ENCODE measurements at places on chromosomes 7 and 10.

DNA sequence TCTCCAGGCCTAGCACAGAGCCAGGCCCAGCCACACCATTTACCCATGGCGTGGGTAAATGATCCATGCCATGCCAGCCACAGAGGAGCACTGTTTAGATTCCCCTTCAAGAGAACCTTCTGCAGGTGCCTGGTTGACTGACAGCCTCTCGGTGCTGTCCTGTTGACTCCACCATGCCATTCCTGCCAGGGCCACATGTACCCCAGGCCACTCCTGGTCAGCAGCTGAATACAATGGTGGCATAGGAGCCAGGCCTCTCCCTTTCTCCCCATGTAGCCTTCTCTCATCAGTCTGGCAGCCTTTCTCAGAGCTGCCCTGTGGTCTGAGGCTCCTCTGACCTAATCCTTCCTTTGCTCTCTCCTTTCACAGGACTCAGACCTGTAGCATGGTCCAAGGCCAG is 39.2 kb upstream of the GPAM start:
- DNase-seq = no peak

DNA sequence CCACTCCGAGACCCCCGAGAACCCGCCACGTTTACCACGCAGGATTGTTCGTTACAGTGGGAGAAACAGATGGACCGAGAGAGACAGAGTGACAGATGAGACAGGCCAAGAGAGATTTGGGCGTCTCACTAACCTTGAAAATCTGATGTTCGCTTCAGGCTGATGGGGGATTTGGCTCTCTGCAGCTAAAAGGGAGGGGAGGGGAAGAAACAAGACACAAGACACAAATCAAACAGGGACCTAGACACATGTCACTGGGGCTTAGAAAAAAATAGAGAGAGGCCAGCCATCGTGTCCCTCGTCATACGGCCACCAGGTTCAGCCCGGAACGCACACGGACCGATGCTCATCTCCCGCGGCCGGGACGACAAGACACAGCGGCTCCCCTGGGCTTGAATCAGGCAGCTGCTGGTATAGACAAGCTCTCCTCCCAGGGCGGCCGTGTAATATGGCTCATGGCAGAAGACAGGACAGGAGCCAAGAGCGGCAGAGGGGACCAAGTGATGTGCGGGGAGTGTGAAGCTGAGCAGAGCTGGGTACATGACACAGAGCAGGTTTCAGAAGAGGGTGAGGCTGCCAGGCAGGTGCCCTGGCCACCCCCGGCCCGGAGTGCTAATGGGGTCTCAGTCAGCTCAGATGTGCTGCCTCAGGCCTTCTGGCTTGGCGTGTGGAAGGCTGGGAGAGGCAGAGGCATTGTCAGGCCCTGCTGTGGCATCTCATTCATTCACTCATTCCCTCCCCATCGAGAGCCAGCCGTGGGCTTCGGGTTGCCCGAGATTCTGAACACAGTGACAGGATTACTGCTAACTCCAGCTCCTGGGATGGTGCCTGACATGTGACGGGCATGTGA is 88.5 kb upstream of the GNA12 start:
- no peak for DNase-seq

DNA sequence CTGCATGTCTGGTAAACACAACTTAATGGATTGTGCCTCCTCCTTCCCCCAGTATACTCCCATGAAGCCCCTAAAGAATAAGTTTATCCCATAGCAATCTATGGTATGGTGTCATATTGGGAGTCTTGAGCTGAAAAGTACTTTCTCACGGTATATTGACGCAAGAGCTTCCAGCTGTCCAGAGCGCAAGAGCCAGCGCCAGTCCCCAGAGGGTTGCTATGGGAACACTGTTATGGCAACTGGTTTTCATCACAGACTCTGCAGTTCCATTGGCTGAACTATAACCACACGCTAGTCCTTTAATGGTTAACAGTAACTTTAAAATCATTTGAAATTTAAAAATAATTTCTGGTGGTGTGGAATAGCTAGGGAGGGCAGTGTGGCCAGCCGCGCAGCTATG is 46.9 kb downstream of the PRPF18 start:
- no peak for DNase-seq

DNA sequence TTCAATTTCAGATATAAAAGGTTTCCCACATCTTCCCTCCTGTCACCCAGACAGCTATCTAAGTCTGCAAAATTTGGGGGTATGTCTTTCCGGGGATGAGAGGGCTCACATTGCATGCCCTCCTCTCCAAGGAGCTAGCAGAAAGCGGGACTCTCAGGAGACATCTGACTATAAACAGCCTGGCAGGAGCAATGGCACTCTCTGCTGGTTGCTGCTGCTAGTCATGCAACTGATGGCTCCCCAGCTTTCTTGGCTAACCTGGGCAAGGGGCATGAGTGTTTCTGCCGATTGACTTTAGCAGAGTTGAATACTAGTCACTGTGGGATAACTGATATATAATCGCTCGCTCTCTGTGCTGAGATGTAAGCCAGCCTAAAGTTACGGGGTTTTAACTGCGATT is 12.0 kb downstream of the TBX20 start:
- no peak for DNase-seq

DNA sequence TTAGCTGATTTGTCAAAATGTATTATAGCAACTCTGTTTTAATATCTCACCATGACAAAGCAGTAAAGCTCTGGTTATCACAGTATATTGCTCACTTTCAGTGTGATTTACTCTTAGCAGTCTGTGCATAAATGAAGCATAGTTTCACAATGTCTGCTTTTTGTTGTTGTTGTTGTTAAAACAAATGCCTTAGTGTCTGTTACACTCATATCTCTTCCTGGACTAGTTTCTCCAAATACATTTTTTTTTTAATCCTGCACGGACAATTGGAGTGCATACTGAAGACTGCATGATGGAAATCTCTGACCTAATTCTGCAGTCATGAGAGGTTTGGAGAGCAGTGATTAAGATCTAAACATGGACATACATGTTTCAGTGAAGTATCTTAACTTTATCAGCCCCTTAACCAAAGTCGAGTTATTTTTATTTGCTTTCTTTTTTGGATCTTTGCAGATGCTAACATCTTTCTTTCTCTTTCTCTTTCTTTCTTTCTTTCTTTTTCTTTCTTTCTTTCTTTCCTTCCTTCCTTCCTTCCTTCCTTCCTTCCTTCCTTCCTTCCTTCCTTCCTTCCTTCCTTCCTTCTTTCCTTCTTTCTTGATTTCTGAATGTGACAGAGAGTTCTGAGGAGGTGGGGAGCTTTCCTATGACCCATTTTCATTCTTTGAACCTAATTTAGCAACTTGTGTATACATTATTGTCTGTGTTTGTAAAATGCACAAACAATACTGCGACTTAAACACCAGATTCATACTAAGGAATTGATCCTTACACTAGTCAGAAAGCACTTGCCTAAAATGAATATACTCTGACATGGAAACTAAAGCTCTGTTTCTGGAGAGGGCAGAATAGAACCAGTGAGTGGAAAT is 161.5 kb upstream of the AGR3 start:
- DNase-seq = no peak

- no peak for DNase-seq
Measured at GRCh38 chr7:2939193-2939885, 95.2 kb upstream of the GNA12 start.

- no peak for DNase-seq
Measured at GRCh38 chr10:132866601-132867381, 75.6 kb downstream of the CFAP46 start.

DNA sequence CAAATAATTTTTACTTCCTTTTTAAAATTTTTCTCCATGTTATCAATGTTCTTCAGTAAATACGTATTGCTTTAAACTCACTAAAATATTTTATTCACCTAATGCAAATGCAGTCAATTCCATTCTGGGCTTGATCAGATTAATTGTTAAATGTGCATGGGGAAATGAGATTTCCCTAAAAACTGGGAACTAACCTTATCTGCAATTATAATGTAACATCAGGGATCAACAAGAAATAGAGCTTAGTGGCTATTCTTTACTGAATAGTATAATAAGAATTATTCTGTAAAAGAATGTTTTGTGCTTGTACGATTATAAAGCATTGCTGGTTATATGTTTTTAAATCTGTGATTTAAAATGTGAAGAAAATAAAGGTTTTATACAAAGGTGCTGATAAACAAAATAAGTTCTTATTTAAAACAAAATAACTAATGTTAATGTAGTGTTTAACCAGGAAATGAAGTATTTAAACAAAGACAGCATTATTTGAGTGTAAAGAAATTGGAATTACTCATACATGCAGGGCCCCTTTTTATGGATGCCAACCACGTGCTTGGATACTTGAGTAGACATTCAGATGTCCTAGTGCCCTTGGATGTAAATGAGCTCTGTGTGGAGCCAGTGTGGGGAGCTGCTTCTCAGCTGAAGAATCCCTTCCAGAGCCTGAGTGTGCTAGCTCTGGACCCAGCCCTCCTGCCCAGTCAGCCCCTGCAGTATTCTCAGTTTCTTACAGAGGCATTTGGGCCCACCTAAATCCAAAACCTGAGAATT is 84.2 kb downstream of the REEP3 start:
- no peak for DNase-seq

GRCh38 chr10:11178606-11179515 is 161.2 kb downstream of the CELF2 start:
- no peak for DNase-seq

- DNase-seq = no peak
Measured at GRCh38 chr7:127766831-127767459, 115.0 kb downstream of the SND1 start.

- peak; percentile 50 for DNase-seq
Measured at GRCh38 chr7:91784469-91784868, 96.0 kb downstream of the MTERF1 start.

DNA sequence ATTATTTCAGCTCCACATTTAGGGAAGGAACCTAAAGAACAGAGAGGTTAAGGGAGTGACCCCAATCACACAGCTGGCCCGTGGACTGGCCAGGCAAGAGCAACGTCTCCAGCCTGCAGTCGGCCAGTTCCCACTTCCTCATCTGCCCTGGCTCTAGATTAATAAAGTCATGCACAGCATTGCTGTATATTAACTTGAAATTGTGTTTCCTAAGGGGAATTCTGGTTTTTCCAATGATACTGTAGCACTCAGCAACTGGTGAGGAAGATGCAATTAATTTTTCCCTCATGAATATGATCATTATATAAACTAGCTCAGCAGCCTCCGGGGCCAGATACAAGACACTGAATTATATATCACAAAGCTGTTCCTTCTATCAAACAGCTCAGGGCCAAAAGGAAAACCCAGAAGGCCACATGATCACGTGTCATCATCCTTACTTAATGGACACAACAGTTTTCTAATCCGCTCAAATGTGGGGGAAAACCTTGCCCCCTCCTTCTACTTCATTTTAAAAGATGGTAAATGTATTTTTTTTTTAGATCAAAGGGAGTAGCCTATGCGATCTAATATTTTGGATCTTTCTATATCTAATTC is 295.3 kb upstream of the PRKCQ start:
- no peak for DNase-seq

DNA sequence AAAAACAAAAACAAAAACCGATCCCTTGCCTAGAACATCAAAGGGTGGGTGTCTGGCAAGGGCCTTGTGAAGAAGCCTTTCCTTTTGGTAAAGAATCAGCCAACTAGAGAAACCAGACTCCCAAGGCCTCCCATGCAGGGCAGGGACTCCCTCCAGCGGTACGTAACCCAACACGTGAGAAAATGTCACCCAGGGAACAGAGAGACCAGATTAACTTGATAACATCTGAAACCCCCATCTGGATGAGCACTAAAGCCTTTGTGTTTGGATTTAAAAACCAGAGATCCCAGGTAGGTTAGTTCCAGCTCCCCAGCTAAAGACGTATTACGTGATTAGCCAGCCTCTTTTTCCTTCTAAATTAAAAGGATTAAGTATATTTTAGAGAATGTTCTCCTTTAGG is 3.0 kb upstream of the HABP2 start:
- no peak for DNase-seq

- no peak for DNase-seq
Measured at GRCh38 chr7:131564640-131565039, 8.2 kb upstream of the PODXL start.

- DNase-seq = no peak
Measured at GRCh38 chr7:15158141-15158810, 255.7 kb upstream of the DGKB start.

GRCh38 chr7:85750454-85750949 is 563.6 kb upstream of the SEMA3D start:
- DNase-seq = no peak

GRCh38 chr10:125692196-125692595 is 9.2 kb upstream of the TEX36 start:
- no peak for DNase-seq

- no peak for DNase-seq
Measured at GRCh38 chr10:78492424-78492823, 458.8 kb downstream of the RPS24 start.

GRCh38 chr10:74177140-74177677 is 26.2 kb downstream of the ADK start:
- no peak for DNase-seq

DNA sequence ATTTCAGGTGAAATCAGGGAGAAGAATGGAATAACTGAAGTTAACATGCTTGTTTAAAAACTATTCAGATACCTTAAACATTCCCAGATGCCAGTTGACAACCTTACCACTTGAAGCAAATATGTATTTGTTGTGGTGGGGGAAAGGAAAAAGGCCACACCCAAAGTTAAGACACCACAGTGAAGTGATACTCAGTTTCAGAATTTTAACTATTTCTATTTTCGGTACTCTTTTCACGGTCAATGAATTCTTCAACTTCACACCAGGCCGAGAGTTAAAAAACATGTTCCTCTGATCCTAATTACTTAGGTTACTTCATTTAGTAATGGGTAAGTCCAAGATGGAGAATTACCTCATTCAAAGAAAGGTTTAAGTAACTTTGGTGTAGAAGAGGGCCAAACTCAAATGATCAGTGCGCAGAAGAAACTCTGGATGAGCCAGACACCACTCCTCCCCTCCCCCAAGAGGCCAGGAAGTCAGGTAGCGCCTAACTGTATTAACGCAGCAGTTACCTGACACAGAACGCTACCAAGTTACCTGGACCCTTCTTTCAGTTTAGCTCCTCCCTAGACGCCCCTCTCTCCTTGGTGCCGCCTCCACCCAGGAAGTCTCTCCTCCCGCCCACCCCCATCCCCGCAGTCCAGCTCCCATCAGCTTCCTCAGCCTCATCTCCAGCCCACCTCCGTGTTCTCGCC is 700 bp downstream of the MTPN start:
- DNase-seq = peak; percentile 7
